Activated B cell treated with CpG ODN at 0.5 μM for 24 hours (primary cell): ENCODE measurements at places on chromosomes 4 and X. TPM values are rescaled to one million over a fixed set of nuclear protein-coding genes. Genes with fewer than 3 reads are reported as not detected.

The SHROOM3 gene
- 0.55 and 0.66 TPM in 2 replicates for total RNA-seq

The ARHGAP36 gene
- not detected in 2 replicates for total RNA-seq

The STPG2 gene
- total RNA-seq = 0.37 and 0.69 TPM in 2 replicates

The EVC gene
- total RNA-seq = 0.16 and 0.76 TPM in 2 replicates

The CTAG2 gene
- total RNA-seq = not detected in 2 replicates

The TCEAL2 gene
- not detected in 2 replicates for total RNA-seq

The SATL1 gene
- total RNA-seq = not detected in 2 replicates

The ANOS1 gene
- 0.04 TPM in 1 of 2 replicates, not detected in the other for total RNA-seq

The RENBP gene
- 14.5 and 20.2 TPM in 2 replicates for total RNA-seq

The GCNA gene
- total RNA-seq = 4.1 and 4.5 TPM in 2 replicates

DNA sequence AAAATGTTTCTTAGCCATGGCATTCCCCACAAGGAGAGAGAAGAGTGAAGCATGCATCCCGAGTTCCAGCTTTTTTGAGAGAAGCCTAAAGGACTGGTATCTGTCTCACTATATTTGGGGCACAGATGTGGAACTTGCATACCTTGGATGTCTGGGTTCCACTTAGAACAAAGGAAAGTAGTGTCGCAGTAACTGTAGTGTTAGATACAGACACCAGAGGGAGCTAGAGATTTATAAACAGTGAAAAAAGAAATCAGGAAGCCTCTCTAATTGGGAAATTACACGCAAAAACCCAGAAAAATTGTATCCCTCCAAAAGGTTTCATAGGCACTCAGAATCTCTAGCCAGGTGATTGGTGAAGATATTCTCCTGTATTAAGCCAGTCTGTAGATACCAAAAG lies 34.4 kb downstream of the AGTR2 start:
- DNase-seq = no peak

- no peak for DNase-seq
Measured at GRCh38 chr4:70712150-70712549, 9.6 kb upstream of the RUFY3 start.

DNA sequence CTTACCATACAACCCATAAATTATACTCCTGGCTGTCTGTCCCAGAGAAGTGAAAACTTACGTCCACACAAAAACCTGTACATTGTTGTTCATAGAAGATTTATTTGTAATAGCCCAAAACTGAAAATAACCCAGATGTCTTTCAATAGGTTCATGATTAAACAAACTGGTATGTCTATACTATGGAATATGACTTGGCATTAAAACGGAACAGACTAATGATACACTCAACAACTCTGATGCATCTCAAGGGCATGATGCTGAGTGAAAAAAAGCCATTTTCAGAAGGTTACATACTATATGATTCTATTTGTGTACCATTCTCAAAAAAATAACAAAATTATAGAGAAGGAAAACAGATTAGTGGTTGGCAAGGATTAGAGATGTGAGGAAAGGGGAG lies 11.6 kb upstream of the MND1 start:
- no peak for DNase-seq

DNA sequence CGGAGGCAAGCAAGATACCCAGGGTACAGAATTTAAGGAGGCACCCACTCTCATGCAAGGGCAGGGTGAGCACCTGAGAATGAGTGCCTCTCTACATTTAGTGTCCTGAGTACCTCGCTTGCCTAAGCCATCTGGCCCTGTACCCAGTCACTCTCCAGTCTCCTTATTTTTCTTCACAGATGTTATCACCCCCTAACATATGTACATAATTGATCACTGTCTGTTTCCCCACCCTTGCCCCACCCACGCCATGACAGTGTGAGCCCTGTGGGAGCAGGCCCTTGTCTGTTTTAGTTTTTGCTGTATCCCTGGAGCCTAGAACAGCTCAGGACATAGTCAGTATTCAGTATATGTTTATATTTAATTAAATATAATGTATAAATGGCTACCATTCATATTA lies 113.6 kb downstream of the SPRY1 start:
- no peak for DNase-seq

- DNase-seq = no peak
Measured at GRCh38 chr4:67035501-67035900, 509.8 kb downstream of the CENPC start.

DNA sequence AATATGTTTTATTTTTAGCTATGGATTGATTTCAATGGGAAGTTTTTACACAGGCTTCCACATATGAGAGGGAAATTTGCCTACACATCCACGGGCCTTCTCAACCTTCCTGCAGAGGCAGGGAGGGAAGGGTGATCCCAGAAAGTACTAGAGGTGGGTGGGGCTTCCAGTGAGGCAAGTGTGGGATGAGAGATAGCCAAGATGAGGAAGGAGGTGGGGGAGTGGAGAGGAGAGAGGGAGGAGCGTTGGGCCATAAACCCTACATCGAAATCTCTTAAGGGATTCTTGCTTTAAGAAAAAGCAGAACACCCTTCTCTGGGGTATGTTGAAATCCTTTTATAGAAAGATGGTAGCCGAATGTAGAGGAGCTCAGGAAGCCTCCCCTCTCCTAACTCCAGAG lies 19.0 kb downstream of the NKX6-1 start:
- DNase-seq = no peak

DNA sequence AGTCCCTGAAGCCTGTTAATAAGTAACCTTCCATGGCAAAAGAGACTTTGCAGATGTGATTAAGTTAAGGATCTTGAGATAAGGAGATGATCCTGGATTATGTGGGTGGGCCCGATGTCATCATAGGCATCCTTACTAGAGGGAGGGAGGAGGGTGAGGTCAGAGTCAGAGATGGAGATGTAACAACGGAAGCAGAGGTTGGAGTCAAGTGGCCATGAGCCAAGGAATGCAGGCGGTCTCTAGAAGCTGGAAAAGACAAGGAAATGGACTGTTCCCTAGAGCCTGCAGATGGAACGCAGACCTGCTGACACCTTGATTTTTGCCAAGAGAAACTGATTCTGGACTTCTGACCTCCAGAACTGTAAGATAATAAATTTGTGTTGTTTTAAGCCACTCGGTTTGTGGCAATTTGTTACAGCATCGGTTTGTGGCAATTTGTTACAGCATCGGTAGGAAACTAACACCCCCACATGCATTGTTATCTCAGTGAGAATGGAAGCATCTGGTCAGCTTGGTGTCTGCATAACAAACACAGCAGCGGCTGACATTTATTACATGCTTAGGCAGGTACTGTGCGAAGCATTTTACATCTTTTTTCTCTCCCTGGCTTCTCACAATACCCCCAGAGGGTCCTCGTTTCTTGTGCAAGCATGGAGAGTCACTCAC lies 55.6 kb downstream of the CLDN34 start:
- DNase-seq = no peak

GRCh38 chr4:97828646-97829045 lies 314.6 kb downstream of the STPG2 start:
- no peak for DNase-seq

DNA sequence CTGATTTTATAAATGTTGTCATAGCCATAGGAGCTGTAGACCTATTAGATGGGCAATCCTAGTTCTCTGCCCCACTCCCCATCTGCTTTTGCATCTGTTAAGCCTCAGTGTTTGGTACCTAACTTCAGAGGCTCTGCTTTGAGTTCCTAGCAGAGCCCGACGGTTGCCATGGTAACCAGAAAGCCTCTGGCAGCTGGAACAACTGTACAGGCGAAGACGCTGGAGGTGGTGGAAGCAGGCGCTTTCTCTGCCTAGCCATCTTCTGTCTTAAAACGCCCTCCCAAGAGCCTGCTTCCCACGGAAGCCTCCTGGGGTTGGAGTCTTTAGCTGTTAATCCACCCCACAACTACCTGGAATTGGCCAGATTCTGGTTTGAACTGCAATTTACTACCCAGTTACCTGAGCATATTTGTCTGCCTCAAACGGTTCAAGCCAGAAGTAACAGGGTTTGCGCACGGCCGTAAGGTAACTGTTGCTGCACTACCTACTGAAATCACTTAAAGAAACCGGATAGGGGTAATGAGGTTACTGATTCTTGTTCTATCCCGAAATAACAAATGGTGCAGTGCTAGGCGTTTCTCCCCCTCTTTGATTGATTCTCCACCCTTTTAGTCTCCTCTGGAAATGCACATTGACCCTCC lies 1.0 kb upstream of the GABRG1 start:
- no peak for DNase-seq

DNA sequence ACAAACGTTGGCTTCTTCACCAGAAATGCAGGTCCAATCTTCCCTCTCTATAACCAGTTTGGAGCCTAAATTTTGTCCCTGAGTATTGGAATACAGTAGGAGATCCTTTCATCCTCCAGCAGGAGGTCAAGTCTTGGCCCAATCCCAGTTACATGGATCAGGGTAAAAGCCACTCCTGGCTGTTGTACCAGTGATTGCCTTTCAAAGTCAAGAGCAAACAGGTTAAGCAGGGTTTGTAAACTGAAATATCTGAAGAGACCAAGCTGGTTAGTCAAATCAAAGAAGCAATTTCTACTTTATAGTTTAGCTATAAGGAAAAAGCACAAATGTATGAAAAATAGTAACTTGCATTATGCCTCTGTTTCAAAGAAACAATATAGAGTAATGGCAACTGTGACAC lies 329.4 kb downstream of the NAF1 start:
- DNase-seq = no peak

- DNase-seq = no peak
Measured at GRCh38 chr4:15894921-15895916, 43.3 kb downstream of the FGFBP1 start.

GRCh38 chr4:116400480-116400879 lies 684.9 kb downstream of the TRAM1L1 start:
- DNase-seq = no peak

- no peak for DNase-seq
Measured at GRCh38 chr4:76784237-76784636, 113.7 kb downstream of the SOWAHB start.

DNA sequence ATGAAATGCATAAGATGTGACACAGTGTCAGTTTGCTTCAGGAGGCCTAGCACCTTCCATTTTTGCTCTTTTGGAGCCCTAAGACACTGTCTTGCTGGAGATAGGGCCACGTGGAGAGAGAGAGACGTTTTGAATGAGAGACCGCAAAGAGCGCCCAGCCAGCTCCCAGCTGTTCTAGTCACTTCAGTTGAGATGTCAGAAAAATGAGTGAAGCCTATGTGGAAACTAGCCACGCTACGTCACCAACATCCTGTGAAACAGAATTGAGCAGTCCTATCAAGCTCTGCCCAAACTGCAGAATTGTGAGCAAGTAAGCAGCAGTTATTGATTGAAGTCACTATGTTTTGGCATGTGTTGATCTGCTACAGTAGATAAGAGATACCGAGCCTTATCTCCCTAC lies 13.1 kb downstream of the GPR82 start:
- DNase-seq = no peak

DNA sequence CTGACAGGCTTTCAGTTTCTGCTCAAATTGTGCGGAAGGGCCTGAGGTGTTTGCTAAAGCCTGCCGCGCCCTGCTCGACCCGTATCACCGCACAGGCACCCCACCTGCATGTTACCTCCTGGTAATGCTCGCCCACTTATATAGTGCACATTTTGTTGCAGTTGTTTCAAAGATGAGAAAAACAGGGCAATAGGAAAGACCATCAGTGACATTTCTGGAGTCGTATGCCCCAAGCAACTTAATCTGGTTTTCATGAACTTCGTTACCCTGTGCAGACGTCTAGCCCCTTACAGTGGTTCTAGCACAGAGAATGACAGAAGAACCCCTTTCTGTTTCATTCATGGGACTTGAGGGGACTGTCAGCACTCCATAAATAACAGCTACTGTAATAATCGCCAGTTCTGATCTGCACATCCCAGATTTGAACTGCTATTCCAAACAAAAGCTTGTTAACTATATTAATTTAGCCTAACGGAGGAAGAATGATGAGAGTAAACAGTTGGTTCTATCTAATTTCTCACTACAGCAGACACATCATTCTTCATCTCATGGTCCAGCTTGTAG lies 940 bp upstream of the DCTD start:
- no peak for DNase-seq

- no peak for DNase-seq
Measured at GRCh38 chr4:90990284-90990683, 863.1 kb downstream of the CCSER1 start.

DNA sequence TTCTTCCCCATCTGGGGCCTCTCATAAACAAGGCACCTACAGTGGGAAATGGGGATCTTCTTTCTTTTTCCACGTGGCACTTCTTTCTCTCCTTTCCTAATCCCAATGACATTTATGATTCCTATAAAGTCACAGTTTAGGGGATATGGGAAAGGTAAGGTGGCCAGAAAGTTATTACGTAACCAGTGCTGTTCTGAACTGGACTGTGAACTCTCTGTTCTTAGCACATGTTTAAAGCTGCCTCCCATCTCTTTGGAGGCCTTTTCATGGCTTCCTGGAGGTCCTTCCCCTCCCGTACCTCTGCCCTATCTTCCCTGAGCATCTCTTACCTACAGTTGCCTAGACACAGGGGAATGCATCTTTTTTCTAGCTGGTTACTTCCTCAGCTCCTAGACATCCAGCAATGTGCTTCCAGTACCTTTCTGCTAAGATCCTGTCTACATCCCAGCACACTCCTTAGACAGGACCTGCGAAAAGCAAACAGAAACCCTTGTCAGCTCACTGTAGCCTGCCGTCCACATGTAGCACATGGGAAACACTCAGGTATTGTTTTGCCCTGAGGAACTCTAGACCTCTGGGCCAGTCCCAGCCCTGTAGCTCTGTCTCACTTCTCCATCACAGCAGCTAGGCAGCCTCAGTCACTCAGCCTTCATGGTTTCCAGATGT lies 195.4 kb downstream of the NWD2 start:
- no peak for DNase-seq

- DNase-seq = no peak
Measured at GRCh38 chr4:48905363-48906015, 1.1 kb downstream of the OCIAD2 start.

DNA sequence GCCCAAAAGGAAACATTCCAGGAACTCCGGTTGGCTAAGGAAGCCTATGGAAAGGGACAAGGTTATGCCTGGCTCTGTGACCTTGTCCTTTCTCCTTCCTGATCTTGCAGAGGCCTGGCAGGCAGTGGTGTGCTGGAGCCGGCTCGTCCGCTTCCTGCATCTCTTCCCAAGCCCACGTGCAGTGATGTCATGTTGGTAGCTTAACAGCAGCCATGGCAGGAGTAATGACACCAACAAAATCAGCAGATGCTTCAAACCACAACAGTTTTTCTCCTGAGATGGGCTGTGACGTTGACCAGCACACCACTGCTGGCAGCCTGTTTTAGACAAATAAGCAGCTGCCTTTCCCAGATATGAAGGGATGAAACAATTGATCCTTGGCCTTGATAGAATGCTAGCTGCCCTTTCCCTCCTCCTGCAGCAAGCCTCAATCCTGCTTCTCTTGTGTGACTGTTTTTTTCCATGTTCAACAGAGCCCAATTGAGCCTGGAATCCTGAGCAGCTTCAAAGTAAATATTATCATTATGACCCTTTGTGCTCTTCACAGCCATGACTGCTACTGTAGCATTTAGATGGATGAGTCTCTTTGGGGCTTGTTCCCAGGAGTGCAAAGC lies 23.4 kb downstream of the SEPTIN6 start:
- no peak for DNase-seq

GRCh38 chrX:150234126-150234525 lies 129.0 kb upstream of the MAMLD1 start:
- DNase-seq = no peak

- no peak for DNase-seq
Measured at GRCh38 chr4:7167706-7168105, 24.6 kb upstream of the SORCS2 start.
